ENCODE measurements at places on chromosomes 5 and 9.

DNA sequence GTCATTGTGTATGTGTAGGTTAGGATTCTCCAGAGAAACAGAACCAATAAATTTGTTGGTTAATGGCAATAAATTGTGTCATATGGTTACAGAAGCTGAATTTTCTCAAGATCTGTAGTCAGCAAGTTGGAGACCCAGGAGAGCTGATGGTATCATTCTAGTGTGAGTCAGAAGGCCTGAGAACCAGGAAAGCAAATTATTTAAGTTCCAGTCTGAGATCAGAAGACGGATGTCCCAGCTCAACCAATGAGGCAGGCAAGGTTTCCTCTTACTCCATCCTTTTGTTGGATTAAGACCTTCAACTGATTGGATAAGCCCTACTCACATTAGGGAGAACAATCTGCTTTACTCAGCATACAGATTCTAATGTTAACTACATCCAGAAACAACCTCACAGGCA, 656.3 kb downstream of the ANXA1 start:
- no peak for DNase-seq

GRCh38 chr9:76396597-76396996, 2.4 kb upstream of the RFK start:
- DNase-seq, result no peak

DNA sequence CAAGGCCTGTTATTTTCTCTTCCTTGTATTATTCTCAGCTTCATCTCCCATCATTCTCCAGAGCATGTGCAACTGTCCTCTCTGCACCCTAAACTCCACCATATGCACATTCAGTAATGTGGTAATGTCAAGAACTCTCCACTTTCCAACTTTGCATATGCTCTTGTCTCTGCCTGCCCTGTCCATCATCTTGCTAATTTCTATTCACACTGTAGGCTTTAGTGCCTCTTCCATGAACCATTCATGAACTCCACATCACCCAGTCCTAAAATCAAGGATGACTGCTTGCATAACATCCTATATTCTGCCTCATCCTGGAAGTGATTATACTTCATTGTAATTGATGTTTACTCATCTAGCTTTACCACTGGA, 354.8 kb downstream of the PDE4D start:
- no peak for DNase-seq

GRCh38 chr9:116163293-116164055, 9.9 kb downstream of the PAPPA start:
- DNase-seq, result no peak

DNA sequence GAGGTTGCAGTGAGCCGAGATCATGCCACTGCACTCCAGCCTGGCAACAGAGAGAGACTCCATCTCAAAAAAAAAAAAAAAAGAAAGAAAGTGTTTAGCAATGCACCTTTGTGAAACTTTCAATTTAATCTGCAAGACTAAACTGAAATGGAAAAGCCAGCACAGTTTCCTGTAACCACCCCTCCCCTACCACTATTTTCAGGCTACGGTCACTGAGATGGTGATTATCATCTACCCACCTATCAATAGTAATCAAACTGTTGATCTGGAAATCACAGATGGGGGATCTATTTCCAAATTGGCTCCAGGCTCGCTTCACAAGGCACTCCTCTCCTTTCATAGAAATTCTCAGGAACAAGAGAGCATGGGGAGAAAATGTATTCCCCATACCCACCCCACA, 30.6 kb upstream of the IL7R start:
- DNase-seq, result no peak

All from kidney glomerular epithelial cell (primary cell).